ENCODE measurements at places on chromosomes 3 and 15.

DNA sequence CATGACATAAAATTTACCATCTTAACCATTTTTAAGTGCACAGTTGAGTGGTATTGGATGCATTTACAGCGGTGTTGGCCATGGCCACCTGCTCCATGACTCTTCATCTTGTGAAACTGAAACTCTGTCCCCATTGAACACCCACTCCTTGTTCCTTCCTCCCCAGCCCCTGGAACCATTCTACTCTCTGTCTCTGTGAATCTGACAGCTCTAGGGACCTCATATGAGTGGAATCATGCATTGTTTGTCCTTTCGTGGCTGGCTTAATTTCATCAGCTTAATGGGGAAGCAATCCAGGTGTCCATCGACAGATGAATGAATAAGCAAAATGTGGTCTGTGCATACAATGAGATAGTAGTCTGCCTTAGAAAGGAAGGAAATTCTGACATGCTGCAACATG, 42.5 kb downstream of the PLXNA1 start:
- peak; percentile 22 for DNase-seq

- no peak for DNase-seq
These were observed 386.5 kb upstream of the CFAP20DC start for GRCh38 chr3:59436164-59436958.

DNA sequence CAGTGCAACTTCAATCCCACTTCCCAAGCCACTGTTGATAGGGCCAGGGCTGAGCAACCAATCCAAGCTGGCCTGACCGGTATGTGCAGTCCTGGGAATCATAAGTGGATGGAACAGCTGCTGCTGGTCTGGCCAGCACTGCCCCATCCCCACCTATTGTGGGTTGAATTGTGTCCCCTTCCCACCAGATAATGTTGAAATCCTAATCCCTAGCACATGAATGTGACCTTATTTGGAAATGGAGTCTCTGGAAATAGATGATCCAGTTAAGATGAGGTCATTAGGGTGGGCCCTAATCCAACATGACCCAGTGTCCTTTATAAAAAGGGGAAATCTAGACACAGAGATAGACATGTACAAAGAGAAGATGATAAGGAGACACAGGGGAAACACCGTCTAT, 13.7 kb upstream of the PDIA5 start:
- DNase-seq, result no peak

- DNase-seq, result no peak
These were observed 10.2 kb upstream of the FBLN2 start for GRCh38 chr3:13538520-13539291.

GRCh38 chr3:72274493-72275330, 489.8 kb upstream of the PROK2 start:
- peak; percentile 71 for DNase-seq

DNA sequence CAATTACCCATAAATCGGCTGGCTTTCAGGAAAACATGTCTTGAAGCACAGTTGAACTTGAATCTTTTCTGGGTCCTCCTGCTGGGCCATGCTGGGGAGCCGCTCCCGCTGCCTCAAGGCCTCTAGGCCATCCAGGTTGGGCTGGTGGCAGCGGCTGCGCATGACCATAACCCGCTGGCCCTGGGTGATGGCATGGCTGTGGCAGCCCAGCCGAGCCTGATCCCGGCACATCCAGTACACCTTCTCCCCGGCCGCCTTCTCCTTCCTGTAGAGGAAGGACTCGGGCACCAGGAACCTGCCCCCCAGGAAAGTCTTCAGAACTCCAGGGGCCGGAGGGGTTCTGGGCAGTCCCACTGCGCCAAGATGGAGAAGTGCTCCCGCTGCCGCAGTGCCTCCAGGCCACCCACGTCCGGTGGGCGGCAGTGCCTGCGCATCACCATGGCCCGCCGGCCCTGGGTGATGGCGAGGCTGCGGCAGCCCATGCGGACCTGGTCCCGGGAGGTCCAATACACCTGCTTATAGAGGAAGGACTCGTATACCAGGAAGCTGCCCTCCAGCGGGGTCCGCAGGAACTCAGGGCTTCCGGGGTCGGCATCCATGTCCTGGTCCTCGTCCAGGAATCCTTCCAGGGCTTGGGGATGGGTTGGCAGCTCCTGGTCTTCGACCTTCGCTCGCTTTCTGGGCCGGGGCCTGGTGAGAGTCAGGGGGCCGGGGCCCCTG, 84.3 kb upstream of the FXR1 start:
- DNase-seq, result no peak

DNA sequence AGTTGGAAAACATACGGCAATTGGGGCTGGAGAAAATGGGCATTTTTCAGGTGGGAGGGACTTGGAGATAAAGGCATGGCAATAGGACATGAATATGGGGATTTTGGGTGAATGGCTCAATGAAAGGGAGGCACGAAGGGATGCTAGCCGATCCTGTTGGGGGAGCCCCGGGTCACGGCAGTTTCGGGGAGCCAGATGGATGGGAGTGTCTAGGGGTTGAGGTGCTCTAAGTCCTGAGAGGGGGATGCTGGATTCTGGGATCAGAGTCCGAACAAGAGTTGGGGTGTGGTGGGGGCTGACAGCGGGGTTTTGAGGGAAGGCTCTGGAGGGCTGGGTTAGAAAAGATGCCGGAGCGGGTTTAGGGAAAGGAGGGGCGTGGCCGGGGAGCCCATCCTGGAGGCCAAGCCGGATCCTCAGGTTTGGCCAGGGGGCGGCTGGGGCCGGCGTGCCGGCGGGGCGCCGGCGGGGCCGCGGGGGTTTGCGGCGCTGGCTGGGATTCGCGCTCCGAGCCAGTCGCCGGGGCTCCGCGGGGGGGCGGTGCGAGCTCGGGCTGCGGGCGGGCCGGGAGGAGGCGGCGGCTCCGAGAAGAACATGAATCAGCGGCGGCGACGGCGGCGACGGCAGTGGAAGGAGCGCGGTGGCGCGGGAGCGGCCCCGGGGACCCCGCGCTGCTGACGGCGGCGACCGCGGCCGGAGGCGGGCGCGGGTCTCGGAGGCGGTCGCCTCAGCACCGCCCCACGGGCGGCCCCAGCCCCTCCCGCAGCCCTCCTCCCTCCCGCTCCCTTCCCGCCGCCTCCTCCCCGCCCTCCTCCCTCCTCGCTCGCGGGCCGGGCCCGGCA, at the start of gene TYRO3:
TSS of gene TYRO3 (plus strand) at position 813 of the 839 bp plus-strand sequence. CDS start 46 bp downstream, outside the sequence.
- DNase-seq, result peak; percentile 68

- no peak for DNase-seq
These were observed 7.4 kb downstream of the PLXND1 start for GRCh38 chr3:129599073-129599472.

- no peak for DNase-seq
These were observed 221.5 kb downstream of the P3H2 start for GRCh38 chr3:189899186-189899585.

DNA sequence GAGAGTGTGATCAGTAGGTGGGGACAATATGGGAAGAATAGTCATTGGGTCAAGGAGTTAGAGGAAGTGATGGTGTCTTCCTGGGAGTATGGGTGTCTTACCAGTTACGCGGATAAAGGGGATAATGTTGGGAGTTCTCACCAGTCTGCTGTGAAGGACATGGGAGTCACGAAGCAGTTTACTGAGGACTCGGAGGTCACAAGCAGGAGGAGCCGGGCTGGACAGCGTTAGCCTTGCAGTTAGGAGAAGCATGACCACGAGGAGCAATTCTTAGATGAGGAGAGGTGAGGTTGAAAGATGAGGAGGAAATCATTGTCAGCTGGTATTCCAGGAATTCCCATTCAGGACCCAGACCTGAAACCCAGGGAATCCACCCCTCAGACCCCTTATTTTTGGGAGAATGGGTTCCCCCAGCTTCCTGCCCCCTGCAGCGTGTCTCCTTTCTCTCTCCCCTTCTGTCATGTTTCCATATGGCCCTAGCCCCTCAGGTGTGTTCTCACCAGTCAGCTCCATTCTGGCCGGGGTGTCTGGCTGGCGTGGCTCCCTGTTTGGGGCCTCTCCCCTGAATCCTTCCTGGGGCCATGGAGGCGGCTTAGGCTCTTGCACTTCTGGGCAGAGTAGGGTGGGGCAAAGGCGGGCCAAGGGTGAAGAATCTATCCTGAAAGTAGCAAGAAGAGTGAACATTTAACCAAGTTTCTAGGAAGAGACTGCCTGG, 2.1 kb downstream of the THPO start:
- no peak for DNase-seq

DNA sequence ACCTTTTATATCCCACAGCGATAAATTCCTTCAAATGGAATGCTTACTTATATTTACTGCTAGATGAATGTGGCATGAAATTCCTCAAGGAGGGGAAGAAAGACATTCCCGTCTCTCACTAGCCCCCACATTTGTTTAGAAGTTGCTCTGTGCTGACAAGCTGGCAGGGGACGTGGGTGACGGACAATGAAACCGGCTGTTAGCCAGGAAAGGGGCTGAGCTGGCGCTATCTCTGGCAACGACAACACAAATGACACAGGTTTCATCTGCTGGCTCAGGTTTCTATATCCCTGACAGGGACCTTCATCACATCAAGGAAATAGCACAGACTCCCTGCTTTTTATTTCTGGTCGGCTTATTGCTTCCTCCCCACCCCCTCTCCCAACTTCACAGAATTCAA, 15.8 kb downstream of the RUVBL1 start:
- no peak for DNase-seq

DNA sequence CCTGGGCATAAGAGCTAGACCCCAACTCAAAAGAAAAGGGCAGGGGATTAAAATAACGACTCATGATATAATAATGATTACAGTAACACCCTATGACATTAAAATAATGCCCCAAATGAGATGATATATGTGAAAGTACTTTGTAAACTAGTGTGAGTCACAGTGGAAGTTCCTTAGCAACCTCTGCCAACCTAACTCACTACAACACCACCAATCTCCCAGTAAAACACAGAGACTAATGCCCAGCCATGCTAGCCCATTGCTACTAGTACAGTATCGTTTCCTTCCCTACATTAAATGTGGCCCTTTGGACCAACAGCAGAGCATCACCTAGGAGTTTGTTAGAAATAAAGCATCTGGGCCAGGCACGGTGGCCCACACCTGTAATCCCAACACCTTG, 11.2 kb upstream of the ADAMTS7 start:
- DNase-seq, result no peak

DNA sequence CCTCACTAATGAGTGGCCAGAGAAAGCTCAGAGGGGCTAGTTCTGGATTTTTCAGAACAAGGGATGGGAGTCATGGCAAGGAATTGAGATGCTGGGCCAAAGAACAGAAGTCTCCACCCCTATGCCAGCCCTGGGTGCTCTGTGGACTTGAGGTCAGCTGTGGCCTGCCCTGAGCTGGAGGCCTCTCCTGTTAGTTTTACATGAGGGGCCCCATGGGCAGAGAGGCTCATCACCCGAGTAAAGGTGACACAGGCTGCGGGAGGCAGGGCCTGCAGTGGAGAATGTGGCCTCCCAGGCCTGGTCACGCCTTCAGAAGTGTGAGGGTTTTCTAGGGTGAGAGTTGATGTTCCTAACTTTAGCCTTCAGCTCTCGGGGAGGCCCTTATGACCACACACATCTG, 44.9 kb downstream of the ABHD5 start:
- no peak for DNase-seq

DNA sequence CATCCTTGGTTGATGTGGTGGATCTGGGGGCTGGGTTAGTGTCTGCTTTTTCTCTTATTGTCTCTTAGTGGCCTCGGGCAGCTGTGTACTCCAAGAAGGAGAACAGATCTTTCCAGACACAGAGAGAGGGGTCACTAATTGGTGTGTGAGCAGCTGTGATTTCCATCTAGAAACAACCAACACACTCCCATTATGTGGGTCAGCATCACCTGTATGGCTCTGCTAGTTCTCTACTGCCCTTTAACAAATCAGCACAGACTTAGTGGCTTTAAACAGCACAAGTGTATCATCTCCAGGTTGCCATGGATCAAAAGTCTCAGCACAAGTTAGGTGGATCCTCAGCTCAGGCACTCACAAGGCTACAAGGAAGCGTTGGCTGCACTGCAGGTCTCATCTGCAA, 156.8 kb downstream of the LRTM1 start:
- no peak for DNase-seq

GRCh38 chr3:8816106-8816505, 46.7 kb upstream of the OXTR start:
- no peak for DNase-seq

DNA sequence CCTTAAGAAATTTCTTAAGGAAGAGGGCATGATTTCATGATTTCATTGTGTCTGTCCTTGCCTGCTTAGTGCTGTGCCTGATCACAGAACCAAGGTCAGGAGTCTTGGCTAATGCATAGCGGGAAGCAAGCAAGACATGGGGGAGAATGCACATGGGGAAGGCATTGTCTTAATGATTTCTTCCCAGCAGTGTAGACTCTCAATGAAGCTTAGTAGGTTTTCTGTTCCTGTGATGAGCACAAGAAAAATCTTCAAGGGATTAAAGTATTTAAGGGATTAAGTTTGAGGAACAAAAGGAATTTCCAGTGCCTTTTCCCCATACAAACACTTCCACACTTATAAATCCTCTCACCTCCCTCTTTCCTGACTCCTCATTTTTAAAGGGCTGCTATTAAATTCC, 46.9 kb upstream of the SEMA6D start:
- DNase-seq, result no peak

- DNase-seq, result no peak
These were observed 1.8 kb downstream of the ANPEP start for GRCh38 chr15:89812847-89813320.

GRCh38 chr3:42547401-42547945, 34.3 kb downstream of the SEC22C start:
- peak; percentile 61 for DNase-seq

- peak; percentile 8 for DNase-seq
These were observed 27.1 kb downstream of the FILIP1L start for GRCh38 chr3:100087198-100087597.

DNA sequence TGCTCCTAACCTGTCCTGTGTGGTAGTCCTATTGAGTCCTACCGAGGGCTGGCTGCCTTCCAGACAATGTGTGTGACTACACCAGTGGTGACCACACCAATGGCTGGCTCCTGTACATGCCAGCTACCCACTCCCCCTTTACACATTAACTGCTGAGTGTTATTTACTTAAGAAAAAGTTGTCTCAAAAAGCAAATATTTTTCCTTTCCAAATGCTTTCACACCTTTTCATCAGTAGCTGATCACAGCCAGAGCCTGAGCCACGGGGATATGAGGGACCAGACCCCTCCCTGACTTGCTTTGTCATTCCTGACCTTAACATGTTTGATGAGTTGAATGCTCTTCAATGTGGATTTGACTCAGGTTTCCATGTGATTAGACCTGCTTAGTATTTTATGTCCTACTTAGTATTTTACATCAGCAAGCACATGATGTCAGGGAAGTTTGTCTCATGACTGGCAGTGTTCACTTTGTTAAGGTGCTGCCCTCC, 29.6 kb upstream of the GREM1 start:
- no peak for DNase-seq

DNA sequence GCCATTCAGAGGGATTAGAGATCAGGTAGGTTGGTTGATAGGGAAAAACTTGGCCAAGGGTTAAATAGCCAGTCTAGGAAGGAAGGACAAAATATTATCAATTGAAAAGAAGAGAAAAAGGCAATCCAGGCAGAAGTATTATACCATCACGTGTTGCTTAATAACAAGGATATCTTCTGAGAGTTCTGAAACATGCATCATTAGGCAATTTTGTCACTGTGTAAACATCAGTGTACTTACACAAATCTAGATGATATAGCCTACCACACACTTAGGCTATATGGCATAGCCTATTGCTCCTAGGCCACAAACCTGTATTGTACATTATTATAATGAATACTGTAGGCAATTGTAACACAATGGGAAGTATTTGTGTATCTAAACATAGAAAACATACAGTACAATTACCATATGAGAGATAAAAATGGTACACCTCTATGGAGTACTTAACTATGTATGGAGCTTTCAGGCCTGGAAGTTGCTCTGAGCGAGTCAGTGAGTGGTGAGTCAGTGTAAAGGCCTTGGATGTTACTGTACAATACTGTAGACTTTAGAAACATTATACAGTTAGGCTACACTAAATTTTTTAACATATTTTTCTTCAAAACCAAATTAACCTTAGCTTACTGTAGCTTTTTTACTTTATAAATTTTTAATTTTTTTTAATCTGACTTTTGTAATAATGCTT, 2.7 kb downstream of the TEX55 start:
- no peak for DNase-seq

Data from NB4 (cell line).